ENCODE measurements at places on chromosomes 16 and 17.
A peak's percentile ranks its signal among the peaks of the same experiment; 100 is the strongest.

DNA sequence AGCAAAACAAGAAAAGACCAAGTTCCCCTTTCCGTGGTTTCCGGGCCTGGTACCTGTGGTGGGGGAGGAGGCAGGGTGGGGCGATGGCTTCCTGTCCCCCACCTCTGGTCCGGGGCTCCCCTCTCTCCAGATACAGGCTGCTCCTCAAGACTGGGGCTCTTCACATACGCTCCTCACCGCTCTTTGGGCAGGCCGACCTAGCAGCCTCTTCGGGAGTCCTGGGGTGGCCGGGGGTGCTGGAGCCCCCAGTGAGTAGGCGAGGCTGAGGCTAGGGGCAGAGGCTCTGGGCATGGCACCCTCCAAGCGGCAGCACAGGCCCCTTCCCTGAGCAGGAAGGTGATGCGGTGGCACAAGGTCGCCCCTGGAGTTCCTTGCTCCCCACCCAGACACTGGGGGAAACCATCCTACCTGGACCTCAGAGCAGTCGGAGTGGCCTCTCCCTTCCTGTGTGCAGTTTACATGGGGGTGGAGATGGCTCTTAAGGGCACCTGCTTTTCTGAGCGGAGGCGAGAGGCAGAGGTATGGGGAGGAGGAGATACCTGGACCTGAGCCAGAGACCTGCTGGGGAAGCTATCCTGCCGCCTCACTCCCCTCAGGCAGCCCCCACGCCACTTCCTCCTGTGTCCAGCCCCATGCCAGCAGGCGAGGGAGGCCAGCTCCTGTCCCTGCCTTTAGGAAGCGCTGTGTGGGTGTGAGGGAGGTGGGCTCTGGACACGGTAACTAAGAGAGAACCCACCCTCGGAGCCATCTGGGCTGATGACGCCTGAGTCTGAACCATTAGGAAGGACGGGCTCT is 891 bp downstream of the CORO1A start:
- peak; percentile 40 for DNase-seq

- DNase-seq = no peak
Measured at GRCh38 chr17:970364-970763, 9.2 kb downstream of the NXN start.

- DNase-seq = no peak
Measured at GRCh38 chr17:72826602-72827001, 265.9 kb downstream of the SLC39A11 start.

- DNase-seq = no peak
Measured at GRCh38 chr16:17246974-17247732, 223.6 kb downstream of the XYLT1 start.

- DNase-seq = no peak
Measured at GRCh38 chr16:27193300-27193990, 9.9 kb upstream of the KDM8 start.

DNA sequence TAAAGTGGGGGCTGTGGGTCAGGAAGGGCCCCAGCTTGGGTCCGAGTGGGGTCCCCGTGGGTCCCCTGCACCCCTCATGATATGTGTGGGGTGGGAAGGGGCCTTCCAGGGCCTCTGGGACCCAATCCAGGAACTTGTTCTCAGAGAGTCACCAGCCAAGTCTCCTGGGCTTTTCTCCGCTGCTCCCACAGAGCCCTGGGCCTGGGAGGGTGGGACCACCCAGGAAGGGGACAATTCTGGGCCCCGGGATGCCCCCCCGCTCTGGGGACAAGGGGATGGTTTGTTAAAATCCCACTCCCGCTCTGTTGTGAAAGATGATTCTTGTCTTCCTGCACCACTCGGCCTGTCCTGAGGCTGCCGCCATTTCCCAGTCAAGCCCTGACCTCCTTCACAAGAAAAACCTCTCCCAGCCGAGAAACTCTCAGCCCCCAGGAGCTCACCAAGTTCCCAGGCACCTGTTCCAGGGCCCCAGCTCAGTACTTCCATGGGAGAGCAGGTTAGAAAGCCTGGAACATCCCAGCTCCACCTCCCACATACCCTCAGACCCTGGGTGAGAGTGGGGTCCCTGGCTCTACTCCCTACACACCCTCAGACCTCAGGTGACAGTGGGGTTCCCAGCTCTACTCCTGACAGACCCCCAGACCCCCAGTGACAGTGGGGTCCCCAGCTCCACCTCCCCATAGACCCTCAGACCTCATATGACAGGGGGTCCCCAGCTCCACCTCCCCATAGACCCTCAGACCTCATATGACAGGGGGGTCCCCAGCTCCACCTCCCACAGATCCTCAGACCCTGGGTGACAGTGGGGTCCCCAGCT is 75.1 kb downstream of the METRNL start:
- no peak for DNase-seq

DNA sequence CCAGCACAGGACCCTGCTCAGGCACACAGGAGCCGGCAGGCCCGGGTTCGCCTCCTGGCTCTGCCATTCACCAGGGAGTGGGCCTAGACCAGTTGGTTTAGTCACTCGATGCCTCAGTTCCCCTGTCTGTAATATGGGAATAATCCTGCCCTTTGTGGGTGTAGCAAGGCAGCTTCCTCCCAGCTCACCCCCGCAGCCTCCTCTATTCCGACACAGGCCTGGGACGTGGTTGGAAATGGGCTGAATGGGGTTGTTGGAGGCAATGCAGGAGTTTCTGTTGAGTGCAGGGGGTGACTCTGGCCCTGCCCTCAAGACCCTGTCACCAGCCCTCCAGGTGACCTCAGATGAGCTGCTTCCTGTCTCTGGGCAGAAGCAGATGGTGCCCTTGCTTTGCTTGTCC is 19.8 kb downstream of the SLC5A10 start:
- no peak for DNase-seq

GRCh38 chr17:75571197-75571884 is 16.3 kb upstream of the MYO15B start:
- no peak for DNase-seq

DNA sequence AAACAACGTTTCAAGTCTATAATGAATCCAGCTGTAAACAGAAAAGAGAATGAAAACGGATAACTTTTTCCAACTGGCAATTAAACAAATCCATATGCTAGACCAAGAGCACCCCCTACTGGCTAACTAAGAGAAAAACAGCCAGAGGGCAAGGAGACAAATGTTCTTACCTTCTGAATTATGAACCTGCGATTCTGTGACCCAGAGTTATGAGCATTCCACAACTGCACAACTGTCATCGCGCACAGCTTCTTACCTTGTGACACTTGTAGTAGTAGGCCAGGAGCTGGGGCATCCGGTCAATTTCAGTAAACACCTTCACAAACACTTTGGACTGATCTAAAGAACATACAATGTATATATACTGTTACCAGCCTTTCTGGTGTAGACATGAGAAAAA is 18.6 kb downstream of the COG7 start:
- DNase-seq = no peak

GRCh38 chr16:12204601-12205000 is 228.1 kb downstream of the SNX29 start:
- no peak for DNase-seq

DNA sequence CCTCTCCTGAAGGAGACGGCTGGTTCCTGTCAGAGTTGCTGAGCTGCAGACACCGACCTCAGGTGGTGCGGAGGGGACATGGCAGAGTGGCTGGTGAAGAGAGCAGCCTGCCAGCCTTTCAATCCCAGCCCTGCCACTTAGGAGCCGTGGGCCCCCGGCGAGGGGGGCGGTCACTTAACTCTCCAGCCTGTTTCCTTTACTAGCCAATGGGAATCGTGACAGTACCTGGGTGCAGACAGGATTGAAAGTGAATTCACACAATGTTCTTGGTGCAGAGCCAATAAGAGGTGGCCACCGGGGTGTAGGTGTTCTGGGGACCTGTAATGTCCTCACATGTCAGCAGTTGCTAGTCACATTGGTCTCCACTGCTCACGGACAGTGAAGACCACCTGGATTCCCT is 13.5 kb downstream of the ACE start:
- no peak for DNase-seq

- DNase-seq = no peak
Measured at GRCh38 chr17:39627712-39628516, 1.2 kb downstream of the PPP1R1B start.

DNA sequence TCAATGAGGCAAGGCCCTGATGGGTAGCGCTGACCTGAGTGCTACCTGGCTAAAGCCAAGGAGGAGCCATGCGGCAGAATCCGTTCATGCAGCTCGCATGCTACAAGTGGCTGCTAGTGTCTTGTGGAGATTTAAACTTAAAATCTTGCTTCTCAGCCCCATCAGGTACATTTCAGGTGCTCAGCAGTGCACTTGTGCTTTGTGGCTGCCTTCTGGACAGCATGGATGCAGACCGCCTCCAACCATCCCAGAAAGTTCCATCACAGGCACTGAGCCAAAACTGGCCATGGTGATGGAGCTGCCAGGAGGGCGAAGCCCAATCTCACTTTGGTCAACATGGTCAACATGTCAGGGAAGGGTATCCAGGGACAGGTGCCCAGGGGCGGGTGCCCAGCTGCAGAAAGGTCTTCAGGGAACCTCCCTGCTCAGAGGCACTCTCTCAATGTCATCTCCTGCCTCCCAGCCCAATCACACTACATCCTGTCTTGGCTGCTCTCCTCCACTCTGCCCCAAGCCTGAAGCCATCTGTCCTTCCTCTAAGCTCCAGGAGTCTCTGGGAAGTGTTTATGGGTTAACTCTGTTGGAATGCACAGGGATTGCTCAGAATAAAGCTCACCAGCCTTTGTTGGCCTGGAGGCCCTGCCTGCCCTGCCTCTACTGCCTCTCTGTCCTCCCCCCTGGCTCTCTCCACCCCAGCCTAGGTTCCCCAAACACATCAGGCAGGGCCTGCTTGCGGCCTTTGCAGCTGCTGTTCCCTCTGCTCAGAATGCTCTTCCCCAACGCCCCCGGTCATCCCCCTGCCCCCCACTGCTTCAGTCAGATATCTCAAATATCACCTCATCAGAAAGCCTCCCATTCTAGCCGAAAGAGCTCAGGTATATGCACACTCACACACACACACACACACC is 18.3 kb upstream of the TNFRSF13B start:
- DNase-seq = no peak

- DNase-seq = no peak
Measured at GRCh38 chr17:80331820-80332219, 71.2 kb downstream of the RNF213 start.

DNA sequence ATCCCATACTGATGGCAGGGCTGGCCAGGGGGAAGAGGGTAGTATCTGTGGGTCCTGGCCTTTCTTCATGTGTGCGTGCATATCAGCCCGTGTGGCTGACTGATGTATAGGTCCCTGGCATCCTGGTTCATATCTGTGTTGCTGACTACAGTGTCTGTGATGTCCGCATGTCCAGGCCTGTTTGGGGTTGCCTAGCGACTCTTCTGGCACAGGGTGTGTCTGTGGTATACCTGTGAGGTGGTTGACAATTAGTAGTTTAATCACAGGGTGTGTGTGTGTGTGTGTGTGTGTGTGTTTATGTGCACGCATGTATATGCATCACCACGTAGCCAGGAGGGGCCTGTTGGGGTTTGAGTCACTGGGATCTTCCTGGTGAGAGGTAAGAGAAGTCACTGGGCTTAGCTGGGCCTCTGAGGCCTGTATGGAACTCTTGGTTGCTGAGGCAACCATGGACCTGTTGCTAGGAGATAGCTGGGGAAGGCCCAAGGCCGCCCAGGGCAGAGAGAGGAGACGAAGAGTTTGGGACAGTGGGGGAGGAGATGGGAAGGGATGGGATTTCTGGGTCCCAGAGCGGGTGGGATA is 603 bp upstream of the TMEM95 start:
- DNase-seq = no peak

- DNase-seq = no peak
Measured at GRCh38 chr16:88063211-88063773, 112.1 kb downstream of the BANP start.

GRCh38 chr16:28258567-28258966 is 33.8 kb upstream of the SBK1 start:
- DNase-seq = no peak

DNA sequence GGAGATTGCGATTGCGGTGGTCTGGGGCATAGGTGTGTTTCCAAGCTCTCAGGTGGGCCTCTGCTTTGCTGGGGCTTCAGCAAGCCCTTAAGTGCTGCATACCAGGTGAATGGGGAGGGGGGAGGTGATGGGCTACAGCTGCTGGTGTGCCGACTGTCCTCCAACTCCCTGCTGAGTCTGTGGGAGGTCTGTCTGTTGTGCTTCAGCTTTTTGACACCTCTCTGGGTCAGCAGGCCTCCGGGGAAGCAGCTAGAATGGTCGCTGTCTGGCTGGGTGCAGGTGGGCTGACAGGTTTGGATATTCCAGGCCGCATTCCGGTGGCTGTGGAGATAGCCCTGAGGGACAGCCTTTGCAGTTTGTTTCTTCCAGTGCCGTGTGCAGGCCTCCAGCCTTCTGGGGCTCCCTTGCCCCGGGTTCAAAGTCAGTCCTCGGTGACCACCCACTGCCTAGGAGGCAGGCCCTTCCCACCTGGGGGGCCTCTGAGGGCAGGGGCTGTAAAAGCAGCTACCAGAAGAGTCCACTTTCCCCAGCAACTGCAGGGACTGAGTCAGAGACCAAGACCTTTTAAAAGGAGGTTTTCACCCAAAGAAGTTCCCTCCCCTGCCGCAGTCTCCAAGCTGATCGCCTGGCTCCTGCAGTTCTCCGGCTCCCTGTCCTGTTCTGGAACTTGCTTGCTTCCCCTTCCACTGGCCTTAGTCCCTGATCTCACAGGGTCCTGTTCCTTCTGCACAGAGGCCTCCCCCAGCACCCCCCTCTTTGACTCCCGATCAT is 2.0 kb upstream of the TTYH2 start:
- DNase-seq = no peak

DNA sequence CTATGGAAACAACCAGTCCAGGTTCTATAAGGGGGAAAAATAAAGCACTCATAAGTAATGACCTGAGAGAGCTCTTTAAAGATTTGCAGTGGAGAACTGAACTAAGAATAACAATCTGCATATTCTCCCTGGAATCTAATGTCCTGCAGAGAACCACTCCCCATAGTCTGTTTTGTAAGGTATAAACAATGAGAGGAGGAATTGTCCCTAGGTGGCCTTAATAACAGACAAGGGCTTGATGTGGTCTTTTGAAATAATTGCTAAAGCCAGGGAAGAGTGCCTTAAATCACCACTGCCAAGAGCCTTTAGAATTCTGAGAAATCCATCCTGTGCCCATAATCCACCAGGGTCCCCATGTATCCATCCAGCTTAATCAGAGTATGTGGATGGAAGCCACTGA is 106.3 kb downstream of the CDH11 start:
- no peak for DNase-seq

GRCh38 chr17:42277342-42277712 is 1.1 kb upstream of the STAT5B start:
- no peak for DNase-seq

DNA sequence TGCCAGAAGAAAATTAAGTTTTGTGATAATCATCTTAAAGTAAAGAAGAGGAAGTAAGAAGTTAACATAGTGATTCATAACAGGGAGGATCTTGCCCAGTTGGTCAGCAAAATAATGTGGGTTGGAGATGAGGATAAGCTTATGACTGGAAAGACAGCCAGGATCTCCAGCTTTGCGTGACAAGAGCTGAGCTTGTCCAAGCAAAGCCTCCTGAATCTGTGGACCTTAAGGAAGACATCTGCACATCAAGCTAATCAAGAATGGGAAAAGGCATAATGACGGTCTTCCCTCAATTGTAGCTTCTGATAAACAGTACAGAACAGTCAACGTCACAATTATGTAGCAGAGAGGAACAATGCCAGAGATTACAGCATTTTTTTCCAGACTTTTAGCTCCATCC is 744.7 kb upstream of the GOT2 start:
- DNase-seq = no peak

- DNase-seq = no peak
Measured at GRCh38 chr17:81381632-81382577, 13.4 kb upstream of the BAHCC1 start.

GRCh38 chr16:86726340-86726739 is 148.0 kb downstream of the FOXL1 start:
- no peak for DNase-seq

Data from stimulated activated CD4-positive, alpha-beta T cell treated with anti-CD3 and anti-CD28 coated beads, Interleukin-2, amount 100 ng/mL, for 4 hours (primary cell).